ENCODE measurements at places on chromosomes 12 and 14.

DNA sequence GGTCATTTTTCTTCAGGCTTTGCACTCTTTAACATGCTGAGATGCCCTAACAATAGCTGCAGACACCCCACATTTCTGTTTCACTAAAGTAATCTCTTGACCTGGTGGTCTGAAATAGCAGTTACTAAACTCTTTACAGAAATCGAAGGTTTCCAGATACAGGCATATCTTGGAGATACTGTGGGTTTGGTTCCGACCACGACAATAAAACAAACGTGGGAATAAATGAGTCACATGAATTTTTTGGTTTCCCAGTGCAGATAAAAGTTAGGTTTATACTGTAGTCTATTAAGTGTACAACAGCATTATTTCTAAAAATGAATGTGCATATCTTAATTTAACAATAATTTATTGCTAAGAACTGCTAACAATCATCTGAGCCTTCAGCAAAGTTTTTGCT, 208.7 kb downstream of the EGLN3 start:
- no peak for DNase-seq

DNA sequence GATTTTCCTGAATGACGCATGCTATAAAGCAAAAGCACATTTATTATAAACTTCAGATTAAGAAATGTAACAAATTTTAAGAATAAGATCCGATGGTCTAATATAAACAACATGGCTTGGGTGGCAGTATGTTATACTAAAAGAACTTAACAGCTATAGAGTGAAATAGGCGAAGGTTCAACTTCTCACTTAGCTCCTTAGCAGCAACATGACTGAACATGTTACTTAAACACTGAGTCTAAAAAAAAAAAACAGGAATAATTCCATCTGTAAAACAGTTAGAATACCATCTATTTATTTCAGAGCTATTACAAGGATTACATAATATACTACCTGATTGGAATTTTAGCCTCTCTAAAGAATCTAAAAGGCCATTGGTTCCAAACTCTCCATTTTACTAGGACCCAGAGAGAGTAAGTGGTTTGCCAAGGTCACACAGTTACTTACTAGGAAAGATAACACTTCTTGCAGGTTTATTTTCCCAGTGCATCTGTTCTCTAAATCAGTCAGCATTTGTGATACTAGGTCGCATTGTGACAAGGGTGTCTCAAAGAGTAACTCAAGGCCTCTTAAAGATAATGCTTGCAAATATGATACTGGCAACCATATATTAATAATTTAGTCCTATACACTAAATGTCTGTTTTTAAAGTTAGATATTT, 14.8 kb downstream of the OSBPL8 start:
- no peak for DNase-seq

DNA sequence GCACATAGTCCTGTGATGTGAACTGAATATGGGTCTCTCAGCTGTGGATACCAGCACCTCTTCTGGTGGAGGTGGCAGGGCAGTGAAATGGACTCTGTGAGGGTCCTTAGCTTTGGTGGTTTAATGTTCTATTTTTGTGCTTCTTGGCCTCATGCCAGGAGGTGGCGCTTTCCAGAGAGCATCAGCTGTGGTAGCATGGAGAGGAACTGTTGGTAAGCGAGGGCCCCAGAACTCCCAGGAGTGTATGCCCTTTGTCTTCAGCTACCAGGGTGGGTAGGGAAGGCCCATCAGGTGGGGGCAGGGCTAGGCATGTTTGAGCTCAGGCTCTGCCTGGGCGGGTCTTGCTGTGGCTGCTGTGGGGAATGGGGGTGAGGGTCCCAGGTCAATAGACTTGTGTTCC, 241.7 kb downstream of the AEBP2 start:
- DNase-seq = no peak

DNA sequence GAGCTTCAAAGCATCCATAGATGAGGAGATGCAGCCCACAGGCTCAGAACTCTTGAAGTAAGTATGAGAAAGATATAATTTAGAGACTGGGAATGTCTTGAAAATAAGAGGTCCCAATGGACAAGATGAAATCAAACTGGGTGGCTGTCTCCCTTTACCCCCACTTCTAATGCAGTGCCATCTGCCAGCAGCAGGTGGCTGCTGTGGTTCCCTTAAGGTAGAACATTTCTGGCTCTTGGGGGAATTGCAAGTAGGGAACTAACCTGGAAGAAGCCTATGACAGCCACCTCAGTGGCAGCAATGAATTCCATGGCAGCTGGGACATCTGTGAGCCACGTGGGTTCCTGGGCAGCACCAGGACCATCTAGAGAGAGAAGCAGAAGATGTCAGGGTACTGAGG, 648 bp downstream of the ERP27 start:
- DNase-seq = no peak

GRCh38 chr14:92596331-92596907, 82.8 kb downstream of the RIN3 start:
- DNase-seq = no peak

- no peak for DNase-seq
Measured at GRCh38 chr14:75334549-75335051, 56.0 kb downstream of the FOS start.

DNA sequence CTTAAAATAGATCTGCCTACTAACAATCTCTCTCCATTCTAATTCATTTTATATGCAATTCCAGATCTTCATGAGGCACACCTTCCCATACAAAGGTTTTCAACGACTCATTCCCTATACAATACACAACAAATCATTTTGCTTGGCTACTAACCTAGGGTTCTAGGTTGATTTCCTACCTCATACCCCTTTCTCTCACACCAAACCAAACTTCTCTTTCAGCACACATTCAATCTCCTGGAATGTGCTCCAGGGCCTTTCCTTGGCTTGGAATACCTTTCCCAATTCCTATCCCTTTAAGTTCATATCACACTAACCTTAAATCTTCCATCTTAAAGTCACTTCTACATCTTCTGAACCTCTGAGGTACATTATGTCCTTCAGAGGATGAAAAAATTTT, 38.7 kb upstream of the MTERF2 start:
- DNase-seq = no peak

DNA sequence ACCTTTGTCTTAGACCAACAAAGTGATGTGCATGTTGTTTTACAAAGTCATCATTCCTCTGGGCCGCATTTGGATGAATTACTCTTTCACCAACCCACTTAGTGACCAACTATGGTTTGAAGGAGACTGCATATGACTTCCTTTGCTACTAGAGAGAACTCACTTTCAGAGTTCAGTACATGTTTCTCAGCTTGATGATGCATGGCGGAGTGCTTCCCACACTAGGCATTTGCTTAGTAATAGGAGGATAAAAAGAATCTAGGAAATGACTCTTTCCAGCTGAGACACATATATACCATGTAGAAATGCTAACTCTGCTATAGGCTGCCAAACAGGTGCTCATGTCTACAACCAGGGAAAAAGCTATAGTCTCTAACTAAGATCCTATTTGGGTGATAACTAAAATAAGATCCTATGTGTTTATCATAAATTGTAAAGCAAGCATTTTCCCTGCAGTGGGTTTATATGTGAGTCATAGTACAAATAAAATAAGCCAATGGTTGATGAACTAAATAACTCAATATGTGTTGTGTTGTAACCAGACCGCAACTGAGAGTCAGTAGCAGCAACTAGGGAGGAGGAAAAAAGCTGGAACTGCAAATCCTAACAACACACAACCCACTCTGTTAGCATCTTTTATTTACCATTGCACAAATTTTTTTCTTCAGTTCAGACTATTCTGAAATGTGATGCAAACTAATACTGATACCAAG, 87.2 kb downstream of the TSPAN8 start:
- DNase-seq = no peak

DNA sequence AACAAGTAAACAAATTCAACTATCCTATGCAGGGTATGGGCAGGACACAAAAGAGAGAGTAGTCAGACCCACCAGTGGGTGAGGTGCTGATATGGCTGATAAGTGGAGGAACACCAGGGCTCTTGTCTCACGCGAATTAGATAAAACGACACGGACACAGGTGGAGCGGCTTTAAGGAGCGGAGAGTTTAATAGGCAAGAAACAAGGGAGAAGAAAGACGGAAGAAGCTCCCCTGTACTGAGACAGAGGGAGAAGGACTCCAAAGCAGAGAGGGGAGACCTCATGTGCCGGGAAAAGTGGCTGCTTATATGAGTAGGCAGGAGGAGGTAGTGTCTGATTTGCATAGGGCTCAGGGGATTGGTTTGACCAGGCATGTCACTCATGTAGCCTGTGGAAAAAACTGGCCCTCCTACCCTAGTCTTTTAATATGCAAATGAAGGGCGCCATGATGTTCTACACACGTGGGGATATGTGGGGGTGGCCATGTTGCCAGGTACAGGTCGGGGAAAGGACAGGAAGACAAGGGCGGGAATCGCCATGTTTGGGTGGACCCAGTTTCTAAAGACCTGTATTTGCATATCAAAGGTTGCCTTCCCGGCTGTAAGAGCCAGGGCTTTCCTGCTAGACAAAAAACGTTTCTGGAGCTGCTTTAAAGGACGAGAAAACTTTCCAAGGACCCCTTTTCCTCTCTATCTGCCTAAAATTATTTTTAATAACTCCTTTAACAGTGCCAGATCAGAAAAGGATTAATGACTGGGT, 28.8 kb downstream of the RPGRIP1 start:
- DNase-seq = peak; percentile 24

GRCh38 chr12:532908-533565, 73.3 kb downstream of the B4GALNT3 start:
- DNase-seq = no peak

DNA sequence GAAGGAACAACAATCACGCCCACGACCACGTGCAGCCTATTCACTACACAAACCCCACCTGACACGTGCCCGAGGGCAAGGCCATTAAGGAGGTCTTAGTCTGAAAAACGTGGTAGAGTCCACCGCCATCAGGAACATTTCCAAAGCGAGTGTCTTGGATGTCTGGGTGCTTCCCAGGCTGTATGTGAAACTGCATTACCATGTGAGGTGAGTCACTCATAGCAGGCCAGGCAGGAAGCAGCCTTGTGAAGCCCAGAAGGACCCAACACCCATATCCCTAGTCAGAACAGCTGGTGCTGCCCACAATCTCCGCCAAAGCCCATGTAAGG, 3.3 kb upstream of the KRT79 start:
- no peak for DNase-seq

GRCh38 chr12:128637642-128638606, 185.8 kb downstream of the SLC15A4 start:
- no peak for DNase-seq

DNA sequence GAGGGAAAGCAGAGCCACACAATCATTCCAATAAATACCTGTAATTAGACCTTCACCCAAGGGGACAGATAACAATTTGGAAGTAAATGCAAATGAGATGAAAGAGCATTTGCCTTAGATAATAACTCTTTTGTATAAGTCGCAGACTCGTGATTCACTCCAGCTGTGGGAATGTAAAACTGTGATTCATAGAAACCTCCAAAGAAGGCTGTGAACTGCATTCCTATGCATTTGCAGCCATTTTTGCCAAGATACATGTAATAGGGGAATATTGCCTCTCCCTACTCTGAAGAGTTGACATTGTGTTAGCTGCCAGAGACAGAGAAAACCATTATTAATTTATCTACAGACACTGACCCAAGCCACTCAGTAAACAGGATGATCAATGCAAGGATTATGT, 181.9 kb upstream of the ARHGAP5 start:
- DNase-seq = no peak

GRCh38 chr14:24741871-24742270, 107.9 kb upstream of the GZMB start:
- no peak for DNase-seq

GRCh38 chr12:92278378-92278828, 132.8 kb upstream of the BTG1 start:
- no peak for DNase-seq

DNA sequence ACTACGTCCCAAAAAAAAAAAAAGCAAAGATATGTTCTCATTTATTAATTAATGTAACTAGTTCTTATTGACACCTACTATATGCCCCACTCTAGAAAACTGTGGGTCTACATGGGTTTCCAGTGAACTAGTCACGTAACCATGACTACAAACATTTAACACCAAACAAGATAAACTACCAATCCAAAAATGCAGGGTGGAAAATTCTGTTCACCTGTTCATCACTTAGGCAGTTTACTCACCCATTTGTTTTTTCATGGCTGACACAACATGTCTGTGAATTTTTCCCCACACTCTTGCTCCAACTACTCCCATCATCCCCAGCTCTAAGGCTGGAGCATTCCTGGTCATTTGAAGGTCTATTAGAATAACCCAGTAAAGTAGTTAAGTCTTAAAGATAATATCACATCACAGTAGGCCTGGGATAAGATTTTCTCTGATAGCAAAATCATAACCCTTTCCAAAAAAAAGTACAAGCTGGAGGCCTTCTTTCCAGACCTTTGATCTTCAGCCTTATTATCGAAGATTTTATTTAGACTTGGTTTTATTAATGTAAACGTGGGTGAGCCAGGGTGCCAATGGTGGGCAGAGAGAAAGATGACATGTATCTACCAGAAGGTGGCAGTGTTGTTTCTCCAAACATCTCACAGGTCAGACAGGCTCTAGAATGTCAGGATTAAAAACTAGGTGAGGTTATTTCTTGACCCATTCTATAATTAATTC, 61.6 kb upstream of the DAAM1 start:
- peak; percentile 14 for DNase-seq

- no peak for DNase-seq
Measured at GRCh38 chr12:131947482-131948027, 2.2 kb upstream of the EP400 start.

DNA sequence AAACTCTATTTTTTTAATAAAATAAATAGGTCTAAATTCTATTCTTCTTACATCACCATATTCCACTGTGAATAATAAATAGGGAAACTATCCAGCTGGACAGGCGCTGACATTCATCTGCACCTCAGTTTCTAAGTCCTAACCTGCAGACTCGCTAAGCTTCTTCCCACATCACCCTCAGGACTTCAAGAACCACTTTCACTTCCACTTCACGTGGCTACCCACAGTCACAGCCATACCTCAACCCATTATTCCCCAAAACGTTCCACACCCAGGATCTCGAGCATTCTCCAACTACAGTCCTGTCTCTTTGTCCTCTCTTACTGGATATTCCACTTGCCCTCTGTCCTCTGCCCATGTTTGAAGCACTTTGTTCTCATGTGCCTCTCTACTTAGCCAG, 71.1 kb downstream of the C2CD5 start:
- no peak for DNase-seq

- no peak for DNase-seq
Measured at GRCh38 chr14:24425704-24426103, 3.8 kb downstream of the CBLN3 start.

DNA sequence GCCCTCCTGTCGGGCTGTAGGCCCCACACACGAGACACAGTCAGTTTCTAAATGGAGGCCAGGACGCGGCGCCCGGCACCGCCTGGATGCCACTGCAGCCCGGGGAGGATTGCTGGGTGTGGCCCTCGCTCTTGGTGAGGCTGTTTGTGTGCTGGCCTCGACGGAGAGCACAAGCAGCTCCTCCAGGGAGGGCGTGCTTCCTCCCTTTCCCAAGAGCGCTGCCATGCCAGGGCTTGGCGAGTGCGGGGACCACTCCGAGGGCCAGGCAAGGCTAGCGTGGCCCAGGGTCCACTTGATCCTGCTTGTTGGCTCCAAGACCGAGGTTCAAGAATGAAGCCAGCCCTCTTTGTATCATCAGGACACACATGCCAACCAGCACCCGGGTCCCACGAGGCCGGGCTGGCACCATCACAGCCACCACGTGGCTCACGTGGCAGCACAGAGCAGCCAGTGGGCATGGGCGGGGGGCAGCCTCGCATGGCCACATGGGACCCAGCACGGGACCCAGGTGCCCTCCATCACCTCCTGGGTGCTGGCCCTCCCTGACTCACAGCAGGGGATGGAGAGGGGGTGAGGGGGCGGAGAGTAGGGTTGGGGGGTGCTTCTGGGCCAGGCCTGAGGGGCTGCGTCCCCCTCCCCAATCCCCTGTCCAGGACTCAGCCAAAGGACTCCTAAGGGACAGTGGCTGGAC, 71.2 kb downstream of the NOC4L start:
- no peak for DNase-seq

Measured in frontal cortex (tissue), 4 donors.